GM10248 (cell line): ENCODE measurements at places on chromosomes 1 and 21.

DNA sequence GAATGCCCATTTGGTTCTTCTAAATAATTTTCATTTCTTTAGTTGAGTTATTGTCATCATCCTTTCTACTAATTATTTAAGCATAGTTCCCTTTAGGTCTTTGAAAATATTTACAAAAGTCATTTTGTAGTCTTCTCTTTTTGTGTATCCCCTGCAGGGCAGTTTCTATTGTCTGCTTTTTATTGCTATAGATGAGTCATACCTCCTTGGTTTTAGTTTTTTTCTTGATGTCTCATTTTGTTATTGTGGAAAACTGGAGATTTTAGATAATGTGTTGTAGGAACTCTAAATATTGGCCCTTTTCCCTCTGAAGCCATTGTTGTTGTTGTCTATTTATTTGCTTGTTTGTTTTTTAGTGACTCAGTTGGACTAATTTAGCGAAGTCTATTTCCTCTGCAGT lies 387.9 kb downstream of the NUF2 start:
- DNase-seq = no peak

- no peak for DNase-seq
Observed at GRCh38 chr1:153478692-153479618, 18.5 kb upstream of the S100A7 start.

GRCh38 chr1:228367798-228368791 lies 38.5 kb downstream of the TRIM11 start:
- DNase-seq = no peak

GRCh38 chr21:27371975-27372331 lies 405.1 kb upstream of the ADAMTS5 start:
- DNase-seq = no peak

GRCh38 chr1:26239936-26240335 lies 5.9 kb downstream of the CEP85 start:
- no peak for DNase-seq

- no peak for DNase-seq
Observed at GRCh38 chr1:18179009-18179408, 71.4 kb downstream of the IGSF21 start.

DNA sequence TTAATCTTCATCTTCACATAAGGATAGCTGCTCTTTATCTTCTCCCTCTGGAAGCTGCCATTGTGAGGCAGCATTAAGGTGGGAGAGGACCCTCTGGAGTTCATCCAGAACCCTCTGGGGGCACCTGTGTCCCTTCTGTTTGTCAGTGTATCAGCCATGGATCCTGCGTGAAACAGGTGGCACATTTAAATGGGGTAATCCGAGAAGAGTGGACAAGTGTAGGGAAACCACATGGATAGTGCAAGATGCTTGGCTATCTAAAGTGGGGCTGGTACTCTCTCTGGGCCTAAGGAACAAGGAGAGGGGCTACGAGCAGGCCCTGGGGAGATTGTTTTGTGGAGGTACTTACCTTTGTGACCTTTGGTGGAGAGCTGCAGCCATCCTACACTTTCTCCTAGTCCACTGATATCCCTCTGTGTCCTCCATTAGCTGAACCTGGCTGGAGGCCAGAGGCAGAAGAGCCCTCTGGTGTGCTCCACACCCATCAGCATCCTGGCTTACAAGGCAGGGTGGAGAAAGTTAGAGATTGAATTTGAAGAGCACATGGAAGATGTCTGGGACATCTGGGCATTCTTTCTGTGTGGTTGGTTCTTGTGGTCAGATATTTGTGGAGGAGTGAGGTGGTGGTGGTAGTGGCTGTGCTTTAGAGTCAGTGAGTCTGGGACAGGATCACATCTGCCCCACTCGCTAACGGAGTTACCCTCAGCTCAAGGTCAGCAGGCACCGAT lies 117.7 kb downstream of the FGGY start:
- no peak for DNase-seq

DNA sequence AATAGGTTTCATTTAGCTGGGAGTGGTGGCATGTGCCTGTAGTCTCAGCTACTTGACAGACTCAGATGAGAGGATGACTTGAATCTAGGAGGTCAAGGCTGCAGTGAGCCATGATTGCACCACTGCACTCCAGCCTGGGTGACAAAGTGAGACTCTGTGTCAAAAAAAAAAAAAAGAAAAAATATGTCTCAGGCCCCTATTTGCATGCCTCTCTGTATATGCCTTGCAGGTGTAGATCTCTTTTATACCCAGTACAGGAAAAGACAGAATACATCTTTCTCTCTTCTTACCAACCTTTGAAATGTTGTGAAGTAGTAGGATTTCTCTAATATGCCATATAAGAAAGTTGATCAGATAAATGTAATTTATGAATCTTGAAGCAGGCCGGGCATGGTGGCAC lies 6.4 kb downstream of the CNR2 start:
- no peak for DNase-seq

DNA sequence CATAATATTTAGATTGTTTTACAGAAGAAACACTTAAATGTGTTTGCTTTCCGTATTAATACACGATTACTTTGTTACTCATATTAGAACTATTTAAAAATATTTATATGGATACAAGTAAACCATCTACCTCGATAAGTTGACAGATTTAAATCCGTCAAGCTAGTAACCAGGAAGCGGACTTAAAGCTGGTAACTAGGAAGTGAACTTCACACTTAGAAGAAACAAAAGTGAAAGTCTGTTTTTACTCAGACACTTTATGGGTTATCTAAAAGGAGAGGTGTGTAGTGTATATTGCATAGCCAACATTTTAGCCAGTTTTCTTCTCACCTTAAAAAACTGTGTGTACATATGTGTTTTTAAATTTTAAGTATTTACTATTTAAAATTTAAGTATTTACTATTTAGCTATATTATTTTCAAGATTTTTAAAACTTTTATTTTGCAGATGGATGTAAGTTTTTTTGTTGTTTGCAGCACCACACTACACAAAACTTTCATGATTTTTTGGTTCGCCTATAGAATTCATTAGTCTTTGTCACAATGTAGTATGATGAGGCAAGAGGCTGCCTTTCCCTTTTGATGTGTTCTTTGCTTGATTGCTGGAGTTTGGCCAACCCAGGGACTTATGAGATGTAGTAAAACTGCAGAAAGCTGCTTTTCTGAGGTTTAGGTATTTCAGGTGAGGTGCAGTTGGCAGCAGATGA lies 2.7 kb downstream of the USP25 start:
- DNase-seq = peak; percentile 69

- no peak for DNase-seq
Observed at GRCh38 chr1:113027449-113027848, 45.5 kb upstream of the LRIG2 start.

- no peak for DNase-seq
Observed at GRCh38 chr1:204577794-204578478, 61.7 kb downstream of the MDM4 start.

DNA sequence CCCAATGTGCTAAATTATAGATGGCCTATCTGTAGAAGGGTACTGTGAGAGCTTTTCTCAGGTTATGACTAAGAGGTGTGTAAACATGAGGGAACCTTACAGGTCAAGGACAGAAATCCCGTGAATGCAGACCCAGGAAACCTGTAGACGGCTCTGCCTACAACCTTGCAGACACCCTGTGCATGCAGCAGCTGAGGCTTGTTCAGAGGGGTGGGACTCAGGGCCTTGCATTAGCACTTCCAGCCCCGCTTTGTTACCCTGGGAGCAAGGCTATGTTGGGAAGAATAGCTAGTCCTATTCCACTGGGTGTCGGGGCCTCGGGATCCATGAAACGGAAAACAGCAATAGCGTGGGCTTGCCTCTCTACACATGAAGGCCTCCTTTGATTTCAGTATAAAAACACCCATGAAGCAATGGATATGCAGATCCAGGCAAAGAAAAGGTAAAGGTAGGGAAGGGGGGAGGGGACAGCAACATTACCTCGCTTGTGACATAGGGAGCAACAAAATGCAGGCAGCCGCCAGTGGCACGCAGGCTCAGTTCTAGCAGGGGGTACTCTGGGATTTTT lies 9.5 kb upstream of the NDUFS5 start:
- DNase-seq = no peak

DNA sequence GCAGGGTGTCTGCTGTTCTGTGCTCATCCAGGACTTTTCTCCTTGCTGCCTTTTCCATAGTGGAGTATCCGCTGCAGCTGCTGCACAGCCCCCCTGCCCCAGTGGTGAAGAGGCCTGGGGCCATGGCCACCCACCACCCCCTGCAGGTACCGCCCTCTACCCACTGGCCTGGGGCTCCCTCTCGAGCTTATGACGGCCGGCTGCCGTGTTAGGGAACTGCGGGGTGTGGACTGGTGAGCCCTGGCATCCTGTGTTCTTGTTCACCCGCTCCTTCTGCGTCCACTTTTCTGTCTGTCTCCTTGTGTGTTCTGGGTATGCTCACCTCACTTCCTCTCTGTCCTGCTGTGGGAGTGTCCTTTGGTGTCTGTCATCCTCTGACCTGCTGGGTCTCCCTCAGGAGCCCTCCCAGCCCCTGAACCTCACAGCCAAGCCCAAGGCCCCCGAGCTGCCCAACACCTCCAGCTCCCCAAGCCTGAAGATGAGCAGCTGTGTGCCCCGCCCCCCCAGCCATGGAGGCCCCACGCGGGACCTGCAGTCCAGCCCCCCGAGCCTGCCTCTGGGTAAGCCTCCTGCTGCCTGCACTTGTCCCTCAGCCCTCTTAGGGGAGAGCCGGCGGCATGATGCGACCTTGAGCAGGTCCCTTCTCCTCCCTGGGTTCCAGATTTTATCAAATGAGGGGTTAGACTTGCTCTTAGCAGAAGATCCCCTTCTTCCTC lies 29.8 kb downstream of the ETNK2 start:
- no peak for DNase-seq

DNA sequence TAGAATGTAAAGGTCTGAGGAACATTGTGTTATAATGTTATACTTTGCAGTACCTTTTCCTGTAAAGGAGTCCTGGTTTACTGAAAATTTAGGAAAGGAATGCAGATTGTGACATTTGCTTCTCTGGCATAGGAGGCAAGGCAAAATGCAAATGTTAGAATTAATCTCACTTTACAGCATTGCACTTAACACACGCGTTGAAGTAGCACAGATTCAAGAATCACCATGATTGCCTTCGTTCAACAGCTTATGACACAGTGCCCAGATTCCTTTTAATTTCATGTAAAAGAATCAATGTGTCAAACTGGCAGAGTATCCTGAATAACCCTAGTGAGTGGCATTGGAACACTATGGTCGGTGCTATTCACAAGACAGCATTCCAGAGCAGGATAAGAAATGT lies 47.4 kb downstream of the RGS7 start:
- DNase-seq = no peak

GRCh38 chr1:1060281-1061000 lies 13.7 kb downstream of the RNF223 start:
- DNase-seq = no peak

DNA sequence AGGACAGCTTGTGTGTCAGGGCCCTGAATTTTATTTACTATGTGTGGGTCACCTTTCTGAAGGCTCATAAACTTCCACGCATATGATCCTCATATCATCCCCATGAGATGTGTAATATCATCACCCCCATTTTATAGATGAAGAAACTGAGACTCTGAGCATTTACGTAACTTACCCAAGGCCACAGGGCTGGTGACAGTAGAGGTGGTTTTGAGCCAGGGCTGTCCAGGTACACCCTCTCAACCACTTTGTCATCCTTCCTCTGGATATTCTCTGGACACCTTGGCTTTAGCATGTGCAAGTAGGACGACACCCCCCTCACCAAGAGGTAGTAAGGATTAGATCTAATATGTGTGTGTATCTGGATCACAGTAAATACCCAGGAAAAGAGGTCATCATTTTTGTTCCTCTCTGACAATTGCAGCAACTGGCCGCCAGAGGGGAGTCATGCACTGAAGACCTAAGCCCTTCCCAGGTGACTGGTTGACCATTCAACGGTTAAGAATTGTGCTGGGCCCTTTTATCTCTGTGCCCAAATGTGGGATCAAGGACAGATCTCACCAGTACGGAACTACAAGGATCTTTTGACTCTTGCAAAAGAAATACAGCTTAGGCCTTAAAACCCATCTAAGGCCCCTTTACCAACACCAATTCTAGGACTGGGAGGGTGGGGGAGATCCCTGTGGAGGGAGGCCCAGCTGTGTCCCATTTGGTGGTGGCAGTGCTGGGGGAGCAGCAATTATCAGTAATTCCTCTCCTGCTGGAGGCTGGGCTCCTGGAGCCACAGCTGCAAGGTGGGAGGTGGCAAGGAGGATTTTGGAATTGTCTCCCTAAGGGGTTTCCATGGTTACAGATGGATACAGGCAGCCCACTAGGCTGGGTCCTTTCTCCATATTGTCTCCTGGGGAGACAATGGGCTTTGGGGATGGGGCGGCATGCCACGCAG lies 13.7 kb upstream of the E2F2 start:
- DNase-seq = peak; percentile 71

DNA sequence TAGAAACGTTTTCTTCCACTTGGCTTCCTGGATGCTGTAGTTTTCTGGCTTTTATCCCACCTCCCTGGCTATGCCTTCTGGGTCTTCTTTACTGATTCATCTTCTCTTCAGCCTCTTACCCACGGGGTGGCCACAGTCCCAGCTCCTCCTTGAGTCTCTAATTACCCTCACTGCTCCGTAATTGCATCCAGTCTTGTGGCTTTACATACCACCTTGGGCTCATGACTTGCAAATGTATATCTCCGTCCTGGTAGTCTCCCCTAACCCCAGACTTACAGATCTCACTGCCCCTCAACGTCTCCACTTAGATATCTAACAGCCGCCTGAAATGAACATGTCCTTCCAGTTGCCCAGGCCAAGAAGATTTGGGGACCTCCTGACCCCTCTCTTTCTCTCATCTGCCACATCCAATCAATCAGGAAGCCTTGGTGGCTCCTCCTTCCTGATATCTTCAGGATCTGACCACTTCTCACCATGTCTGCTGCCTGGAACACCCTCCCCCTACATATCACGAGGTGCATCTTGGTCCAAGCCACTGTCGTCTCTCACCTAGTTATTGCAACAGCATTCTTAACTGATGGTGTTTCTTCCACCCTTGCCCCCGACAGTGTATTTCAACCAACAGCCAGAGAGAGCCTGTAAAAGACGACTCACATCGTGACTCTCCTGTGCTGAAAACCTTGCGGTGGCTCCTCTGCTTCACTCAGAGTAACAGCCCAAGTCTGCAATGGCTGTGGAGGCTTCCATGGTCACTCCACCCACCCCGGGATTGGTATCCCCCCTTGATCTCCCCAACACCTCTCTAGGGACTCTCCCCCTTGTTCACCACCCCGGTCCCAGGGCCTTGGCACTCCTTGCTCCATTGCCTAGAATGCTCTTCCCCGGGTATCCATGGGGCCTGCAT lies 219.0 kb upstream of the POU3F1 start:
- DNase-seq = no peak

- DNase-seq = no peak
Observed at GRCh38 chr1:36175137-36176095, 19.5 kb downstream of the MAP7D1 start.

- no peak for DNase-seq
Observed at GRCh38 chr1:224565186-224565585, 50.9 kb upstream of the CNIH3 start.

DNA sequence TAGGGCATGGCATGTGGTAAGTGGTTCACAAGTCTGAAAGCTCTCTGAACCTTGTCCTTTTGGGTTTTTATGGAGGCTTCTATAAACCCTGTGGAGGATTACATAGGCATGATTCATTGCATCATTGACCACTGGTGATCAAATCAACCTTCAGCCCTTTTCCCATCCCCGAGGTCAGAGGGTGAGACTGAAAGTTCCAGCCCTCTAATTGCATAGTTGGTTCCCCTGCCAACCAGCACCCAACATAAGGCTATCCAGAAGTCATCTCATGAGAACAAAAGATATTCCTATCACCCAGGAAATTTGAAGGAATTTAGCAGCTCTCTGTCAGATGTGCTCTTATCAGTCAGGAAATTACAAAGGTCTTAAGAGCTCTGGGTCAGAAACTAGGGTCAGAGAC lies 89.5 kb upstream of the ARTN start:
- DNase-seq = no peak

GRCh38 chr1:115052454-115053083 lies 22.9 kb downstream of the TSHB start:
- DNase-seq = peak; percentile 54
